CD4-positive, alpha-beta T cell treated with Interleukin-2 at 100 ng/mL for 4 hours (primary cell): ENCODE measurements at places on chromosomes 13 and 19.

DNA sequence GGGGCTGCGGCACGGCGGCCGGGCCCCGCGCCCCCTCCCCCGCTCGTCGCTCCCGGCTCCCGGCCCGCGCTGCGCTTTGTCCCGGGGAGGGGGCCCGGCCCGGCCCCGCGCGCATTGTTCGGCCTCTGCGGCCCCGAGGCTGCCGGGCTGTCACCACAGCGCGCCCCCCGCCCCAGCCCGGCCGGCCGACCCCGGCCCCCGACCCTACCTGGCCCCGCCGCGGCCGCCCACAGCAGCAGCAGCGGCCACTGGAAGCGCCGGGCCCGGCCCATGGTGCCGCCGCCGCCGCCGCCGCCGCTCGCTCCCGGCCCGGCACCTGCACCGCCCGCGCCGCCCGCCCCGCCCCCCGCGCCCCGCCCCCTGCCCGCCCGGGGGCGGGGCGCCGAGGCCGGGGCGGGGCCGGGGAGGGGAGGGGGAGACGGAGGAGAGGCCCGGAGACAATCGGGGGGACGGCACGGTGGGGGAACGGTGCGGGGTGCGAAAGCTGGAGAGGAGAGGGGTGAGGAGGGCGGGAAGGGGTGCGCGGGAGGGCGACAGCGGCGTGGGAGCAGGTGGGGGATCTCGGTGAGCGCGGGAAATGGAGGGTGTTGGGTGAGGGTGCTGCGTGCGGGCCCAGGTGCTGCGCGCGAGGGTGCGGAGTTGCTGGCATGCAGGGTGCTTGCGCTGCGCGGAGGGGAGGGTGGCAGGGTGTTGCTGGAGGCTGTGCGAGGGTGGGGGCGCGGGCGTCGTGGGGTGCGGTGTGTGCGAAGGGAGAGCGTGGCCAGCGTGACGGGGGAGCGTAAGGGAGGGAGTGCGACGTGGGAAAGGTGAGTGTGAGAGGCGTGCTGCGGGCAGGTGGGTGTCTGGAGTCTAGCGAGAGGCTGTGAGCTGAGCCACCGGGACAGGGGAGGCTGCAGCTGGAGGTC is at the start of gene CADM4:
CADM4 (minus strand) TSS at position 332 of the 905 bp plus-strand sequence; CDS start at position 272, 60 bp downstream.
- peak; percentile 35 for DNase-seq

- no peak for DNase-seq
Observed at GRCh38 chr19:48910803-48911202, 10.7 kb downstream of the NUCB1 start.

- DNase-seq: no peak
Observed at GRCh38 chr13:48588120-48588519, 55.2 kb upstream of the RCBTB2 start.

DNA sequence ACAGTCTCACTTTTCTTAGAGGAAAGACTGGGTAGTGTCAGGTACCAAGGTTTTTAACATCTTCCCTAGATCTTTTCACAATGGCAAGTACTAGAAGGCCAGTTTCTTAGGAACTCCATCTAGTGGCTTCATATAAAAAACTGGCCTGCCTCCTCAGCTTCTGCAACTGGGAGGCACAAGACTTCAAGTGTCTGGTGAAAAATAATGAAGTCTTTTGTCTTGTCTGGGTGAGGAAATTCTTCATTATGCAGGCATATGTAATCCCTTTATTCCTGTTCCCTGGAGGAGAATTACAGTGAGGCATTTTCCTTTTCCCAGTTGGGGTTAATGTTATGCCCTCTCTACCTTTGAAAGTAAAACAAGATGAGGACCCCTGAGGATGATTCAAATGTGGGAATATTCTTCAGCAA is 300.5 kb downstream of the NALCN start:
- no peak for DNase-seq

- no peak for DNase-seq
Observed at GRCh38 chr13:110134801-110135200, 172.2 kb downstream of the COL4A1 start.

DNA sequence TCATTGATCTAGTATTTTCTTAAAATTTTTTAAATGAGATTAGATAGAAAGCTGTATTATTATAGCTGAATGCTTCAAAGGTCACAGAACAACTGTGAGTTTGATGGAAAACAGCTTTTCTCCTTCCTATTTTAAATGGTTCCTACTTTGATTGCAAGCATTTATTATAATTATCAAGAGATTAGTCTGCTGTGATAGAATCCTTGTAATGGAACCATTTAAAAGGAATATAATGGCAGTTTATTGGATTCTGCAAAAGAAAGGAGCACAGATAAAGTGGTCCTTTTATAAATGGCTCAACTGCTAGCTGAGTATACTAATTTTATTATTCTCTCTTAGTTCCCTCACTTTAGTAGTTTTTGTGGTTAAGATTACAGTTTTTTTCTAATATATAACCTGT is 87.0 kb downstream of the MAB21L1 start:
- DNase-seq: no peak

GRCh38 chr19:5035793-5036697 is 67.1 kb downstream of the KDM4B start:
- DNase-seq: no peak

- no peak for DNase-seq
Observed at GRCh38 chr19:38221919-38222830, 1.8 kb downstream of the DPF1 start.

GRCh38 chr13:42836930-42837690 is 55.7 kb downstream of the FAM216B start:
- no peak for DNase-seq

GRCh38 chr19:49107625-49108459 is 6.3 kb upstream of the LIN7B start:
- no peak for DNase-seq

- no peak for DNase-seq
Observed at GRCh38 chr13:114115191-114115671, 17.2 kb downstream of the RASA3 start.

GRCh38 chr13:107208889-107209288 is 641.0 kb upstream of the ARGLU1 start:
- DNase-seq: no peak

DNA sequence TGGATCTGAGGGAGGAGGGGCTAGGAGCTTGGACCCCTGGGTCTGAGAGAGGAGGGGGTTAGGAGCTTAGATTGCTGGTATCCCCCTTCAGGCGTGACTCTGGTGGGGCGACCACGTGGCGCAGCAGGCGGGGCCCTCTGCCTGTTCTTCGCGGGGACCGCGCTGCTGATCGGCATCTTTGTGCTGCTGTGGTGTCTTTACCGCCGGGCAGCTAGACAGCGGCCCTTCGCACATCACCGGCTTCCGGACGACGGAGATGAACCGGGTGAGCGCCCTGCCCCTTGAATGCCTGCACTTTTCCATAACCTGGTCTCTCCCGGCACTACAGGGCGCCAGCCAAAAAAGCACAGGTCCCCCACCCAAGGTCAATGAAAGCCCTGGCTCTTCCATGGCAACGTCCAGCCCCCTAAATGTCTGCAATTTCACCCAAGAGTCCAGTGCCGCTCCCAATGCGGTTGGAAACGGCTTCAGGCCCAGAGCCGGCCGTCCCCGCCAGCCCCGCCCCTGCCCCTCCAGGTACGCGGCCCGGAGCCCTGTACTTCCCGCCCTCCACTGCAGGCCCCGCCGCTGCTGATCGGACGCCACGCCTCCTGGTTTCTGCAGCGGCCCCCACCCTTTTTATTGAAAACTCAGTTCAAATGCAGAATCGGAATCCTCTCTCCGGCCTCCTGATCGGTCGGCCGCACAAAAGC is 2.8 kb downstream of the GFY start:
- DNase-seq: no peak

DNA sequence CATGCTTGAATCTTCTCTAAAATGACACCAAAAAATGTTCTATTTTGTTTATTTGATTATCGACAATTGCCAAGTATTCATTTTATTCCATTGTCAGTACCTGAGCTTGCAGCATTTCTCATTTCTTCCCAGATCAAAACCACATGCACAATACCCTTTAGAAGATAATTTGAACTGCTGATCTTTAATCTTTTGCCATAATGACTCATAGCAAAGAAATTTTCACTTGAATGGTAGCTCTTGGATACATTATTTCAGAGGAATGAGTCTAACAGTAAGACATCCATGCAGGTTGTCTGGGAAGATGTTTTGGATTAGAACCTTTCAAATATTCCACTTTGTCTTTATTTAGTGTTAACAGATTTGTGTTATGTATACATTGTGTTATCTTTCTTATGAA is 42.0 kb upstream of the RXFP2 start:
- DNase-seq: no peak

DNA sequence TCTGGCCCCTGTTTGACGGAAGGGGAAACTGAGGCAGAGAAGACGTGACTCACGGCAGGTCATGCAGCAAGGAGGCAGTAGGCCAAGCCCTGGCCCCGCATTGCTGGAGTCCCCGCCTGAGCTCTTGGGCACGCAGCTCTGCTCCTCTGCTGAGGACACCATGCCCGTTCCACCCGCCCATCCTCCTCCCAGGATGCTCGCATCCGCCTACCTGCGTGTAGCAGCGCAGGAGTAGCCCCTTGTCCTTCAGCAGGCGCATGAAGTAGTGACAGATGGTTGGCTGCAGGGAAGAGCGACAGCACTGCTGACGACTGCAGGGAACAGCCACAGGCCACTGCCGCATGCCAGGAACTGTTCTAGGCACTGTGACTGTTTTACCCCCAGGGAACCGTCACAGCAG is 10.5 kb downstream of the SIRT2 start:
- no peak for DNase-seq

DNA sequence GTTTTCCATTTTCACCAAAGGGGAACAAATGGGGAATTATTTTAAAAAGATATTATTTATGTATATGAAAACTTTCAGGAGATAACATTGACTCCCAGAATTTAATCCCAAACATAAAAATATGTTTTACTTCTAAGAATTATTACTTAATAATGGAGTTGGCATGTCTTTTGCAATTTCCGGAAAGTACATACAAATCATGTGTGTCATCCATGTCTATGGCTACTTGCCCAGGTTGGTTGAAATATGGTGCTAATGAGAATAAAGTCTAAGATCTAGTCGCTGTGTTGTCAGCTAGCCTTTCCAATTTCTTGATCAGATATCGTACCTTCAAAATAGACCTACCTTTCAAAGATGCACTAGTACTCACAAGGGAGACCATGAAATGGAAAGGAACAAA is 1003.2 kb upstream of the PCDH20 start:
- no peak for DNase-seq

- DNase-seq: no peak
Observed at GRCh38 chr19:22286151-22286810, at the start of gene ZNF729. ZNF729 (plus strand) TSS chr19:22286441; CDS start chr19:22286526, 85 bp downstream.

DNA sequence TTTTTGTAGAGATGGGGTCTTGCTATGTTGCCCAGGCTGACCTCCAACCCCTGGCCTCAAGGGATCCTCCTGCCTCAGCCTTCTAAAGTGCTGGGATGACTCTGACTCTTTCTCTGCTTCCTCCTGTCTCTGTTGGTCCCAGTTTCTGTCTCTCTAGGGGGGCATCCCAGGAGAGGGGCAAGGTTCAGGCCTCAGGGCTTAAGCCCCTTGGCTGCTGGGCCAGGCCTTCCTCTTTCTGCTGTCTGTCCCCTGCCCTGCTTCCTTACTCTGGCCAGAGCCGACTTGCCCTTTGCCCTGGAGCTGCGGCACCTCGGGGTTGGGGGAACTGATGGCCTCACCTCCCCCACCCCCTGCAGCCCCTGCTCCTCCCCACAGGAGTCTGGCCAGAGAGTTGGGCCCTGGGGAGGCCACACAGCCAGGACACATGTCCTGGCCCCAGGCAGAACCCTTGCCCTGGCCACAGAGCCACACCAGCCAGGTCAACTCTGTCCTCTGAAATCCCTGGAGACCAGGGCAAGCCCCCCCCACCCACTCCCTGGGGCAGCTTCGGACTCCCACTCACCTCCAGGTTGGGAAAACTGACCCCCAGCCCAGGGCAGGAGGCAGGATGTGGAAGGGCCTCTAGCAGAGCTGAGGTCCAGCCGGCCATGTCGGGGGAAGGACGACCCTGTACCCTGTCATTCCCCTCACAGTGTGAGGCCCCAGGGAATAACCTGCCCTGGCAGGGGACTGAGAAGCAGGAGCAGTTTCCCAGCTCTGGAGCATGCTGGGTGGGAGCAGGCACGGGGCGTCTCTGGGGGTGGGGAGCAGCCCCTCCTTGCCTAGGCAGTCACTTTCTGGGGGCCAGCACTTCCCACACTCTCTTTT is 23.7 kb downstream of the CEBPA start:
- DNase-seq: no peak

DNA sequence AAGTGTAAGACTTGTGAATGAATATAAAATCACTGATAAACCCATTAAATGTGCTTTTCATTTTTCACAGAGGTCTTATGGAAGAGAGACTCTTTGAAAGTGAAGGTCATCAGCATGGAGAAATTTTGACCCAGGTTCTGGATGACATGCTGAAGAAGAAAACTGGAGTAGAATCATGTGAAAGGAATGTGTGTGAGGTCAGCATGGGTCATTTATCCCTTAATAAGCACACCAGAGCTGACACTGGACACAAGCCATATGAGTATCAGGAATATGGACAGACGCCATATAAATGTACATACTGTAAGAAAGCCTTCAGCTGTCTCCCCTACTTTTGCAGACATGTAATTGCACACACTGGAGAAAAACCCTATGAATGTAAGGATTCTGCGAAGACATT is 29.0 kb downstream of the ZNF20 start:
- no peak for DNase-seq

GRCh38 chr19:35774274-35775045 is 904 bp upstream of the ARHGAP33 start:
- DNase-seq: no peak

GRCh38 chr13:42984691-42985090 is 7.3 kb downstream of the EPSTI1 start:
- DNase-seq: no peak

GRCh38 chr19:23542562-23542961 is 144.4 kb downstream of the ZNF675 start:
- no peak for DNase-seq

GRCh38 chr13:30714629-30715371 is 20.5 kb upstream of the ALOX5AP start:
- no peak for DNase-seq

GRCh38 chr19:39296055-39296645 is at the start of gene IFNL1:
IFNL1 (plus strand) TSS chr19:39296407; CDS start chr19:39296422, 15 bp downstream.
- DNase-seq: no peak

DNA sequence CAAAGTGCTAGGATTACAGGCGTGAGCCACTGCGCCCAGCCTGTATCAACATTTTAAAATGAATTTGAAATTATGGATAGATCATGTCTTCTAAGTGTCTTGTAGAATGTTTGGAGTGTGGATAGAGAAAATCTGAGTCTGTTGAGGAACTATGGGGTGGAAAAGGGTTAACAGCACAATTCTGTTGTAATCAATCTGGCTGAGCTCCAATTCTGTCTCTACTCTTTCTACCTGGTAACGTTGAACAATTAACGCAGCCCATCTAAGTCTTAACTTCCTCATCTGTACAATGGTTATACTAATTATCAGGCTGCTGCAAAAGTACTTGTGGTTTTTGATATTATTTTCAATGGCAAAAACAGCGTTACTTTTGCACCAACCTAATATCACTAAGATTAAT is 4.1 kb downstream of the FPR2 start:
- no peak for DNase-seq

DNA sequence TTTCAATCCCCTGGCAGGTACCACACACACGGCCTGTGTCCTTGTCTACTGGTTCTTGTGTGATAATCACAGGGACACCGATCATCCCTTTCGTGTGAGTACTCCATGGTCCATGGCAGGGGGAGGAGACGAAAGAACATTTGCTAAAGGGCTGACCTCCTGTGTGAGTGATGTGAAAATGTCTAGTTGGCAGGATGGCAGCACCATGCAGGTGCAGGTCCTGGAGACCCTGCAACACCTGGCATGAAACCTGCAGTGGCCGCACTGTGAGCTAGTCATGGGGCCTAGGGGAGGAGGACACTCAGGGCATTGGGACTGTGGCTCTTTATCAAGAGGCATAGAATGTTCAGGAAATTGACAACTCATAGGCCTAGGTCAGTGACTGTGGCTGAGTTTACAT is 22.9 kb upstream of the LGALS14 start:
- no peak for DNase-seq

GRCh38 chr19:28960586-28960985 is 252.4 kb downstream of the UQCRFS1 start:
- DNase-seq: no peak
